Esophagus squamous epithelium (tissue), 5 donors: ENCODE measurements at places on chromosomes 4 and X.

DNA sequence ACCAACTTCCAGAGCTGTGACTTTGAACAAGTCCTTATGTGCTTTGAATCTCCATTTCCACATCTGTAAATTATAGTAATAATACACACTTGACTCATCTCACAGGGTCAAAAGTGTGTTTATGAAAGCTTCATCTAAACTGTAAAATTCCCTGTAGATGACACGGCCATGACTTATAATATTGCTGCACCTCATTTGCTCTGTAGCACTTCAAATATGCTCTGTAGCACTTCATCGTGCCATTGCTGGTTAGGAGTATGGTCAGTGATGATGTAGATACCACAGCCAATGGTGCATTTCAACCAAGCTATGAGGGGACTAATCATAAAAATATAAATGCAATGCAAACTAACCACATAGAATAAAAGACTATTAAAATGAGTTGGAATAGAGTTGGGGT lies 318.6 kb downstream of the ANK2 start:
- no peaks in the 10 kb centered on the region for H3K36me3 ChIP-seq
- H3K27ac ChIP-seq, result no peak overlapping the region
- no peak overlapping the region for H3K4me3 ChIP-seq
- no peaks in the 10 kb centered on the region for H3K27me3 ChIP-seq

DNA sequence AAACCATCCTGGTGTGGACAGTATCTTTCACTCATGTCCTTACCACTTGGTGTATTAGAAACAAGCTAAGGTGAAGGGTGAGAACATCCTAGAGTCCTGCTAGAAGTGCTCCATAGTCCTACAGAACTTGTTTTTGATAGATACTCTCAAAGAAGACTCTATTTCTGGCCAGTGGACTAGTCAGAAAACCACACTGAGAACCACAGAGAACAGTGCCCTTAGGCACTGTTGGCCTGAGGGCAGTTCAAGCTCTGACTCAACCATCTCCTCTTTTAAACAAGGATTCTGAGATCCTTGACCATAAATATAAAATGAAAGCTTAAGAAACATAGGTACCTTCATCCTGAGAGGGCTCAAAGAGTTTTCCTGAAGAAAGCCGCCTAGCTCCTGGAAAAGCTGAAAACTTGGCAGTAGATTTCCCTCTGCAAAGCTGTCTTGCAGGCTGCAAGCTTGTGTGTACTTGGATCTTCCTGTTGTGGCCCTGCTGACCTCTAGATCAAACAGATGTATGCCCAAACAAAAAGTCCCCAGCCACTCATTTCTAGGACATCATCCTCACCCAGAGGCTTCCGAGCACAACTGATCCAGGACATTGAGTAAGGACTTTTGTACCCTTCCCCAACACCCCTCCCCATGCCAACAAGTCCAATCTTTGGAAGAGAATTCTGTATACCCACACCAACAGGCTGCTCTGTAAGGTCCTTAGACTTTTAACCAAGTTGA lies 111.6 kb upstream of the CXCL13 start:
- H3K27me3 ChIP-seq, result no peaks in the 10 kb centered on the region
- no peaks in the 10 kb centered on the region for H3K36me3 ChIP-seq
- H3K27ac ChIP-seq, result no peak overlapping the region
- no peaks in the 10 kb centered on the region for H3K4me1 ChIP-seq

GRCh38 chr4:98786866-98787265 lies 128.5 kb upstream of the TSPAN5 start:
- no peak overlapping the region for H3K4me3 ChIP-seq
- H3K4me1 ChIP-seq, result peaks cover 3% of the 10 kb centered on the region
- no peaks in the 10 kb centered on the region for H3K36me3 ChIP-seq
- no peak overlapping the region for H3K27ac ChIP-seq

GRCh38 chrX:140440876-140441275 lies 64.0 kb downstream of the SOX3 start:
- peaks cover 8% of the 10 kb centered on the region for H3K27me3 ChIP-seq
- no peak for DNase-seq
- no peak overlapping the region for H3K4me3 ChIP-seq
- H3K27ac ChIP-seq, result no peak overlapping the region
- H3K36me3 ChIP-seq, result no peaks in the 10 kb centered on the region
- peaks cover 7% of the 10 kb centered on the region for H3K4me1 ChIP-seq

DNA sequence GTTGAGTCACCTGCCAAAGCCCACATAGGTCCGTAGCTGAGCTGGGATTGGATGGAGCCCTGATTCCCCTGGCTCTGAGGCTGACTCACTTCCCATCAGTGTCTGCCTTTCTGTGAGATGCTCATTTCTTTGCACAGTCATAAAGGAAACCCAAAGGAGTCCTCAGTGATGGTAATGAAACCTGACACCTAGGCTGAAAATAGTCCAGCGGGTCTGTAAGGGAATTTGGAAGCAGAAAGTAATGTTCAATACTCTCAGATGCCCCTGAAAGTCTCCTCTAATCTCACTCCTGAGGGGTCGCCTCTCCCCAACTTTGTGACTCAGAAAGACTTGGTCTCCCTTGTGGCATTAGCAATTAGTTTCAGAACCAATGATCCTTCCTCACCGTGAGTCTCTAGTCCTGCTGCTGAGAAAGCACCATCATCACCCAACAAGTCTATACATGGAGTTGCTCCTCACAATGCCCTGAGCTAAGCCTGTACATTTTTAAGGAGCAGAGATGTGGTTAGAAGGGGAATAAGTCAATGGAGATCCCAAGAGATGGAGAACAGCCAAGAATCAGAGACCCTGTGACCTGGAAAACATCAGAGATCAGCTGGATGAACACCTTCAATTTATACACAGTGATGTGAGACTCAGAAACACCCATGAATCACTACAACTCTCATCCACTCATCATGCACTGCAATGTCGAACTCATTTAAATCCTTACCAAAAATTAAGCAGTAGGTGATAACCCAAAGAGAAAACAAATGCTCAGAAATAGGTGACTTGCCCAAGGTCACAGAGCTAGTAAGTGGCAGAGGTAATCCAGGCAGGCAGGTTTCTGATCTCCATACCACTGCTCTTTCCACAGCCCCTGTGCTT lies 219.0 kb upstream of the CPEB2 start:
- no peak overlapping the region for H3K4me3 ChIP-seq
- H3K27ac ChIP-seq, result no peak overlapping the region
- H3K27me3 ChIP-seq, result no peaks in the 10 kb centered on the region
- H3K36me3 ChIP-seq, result no peaks in the 10 kb centered on the region

DNA sequence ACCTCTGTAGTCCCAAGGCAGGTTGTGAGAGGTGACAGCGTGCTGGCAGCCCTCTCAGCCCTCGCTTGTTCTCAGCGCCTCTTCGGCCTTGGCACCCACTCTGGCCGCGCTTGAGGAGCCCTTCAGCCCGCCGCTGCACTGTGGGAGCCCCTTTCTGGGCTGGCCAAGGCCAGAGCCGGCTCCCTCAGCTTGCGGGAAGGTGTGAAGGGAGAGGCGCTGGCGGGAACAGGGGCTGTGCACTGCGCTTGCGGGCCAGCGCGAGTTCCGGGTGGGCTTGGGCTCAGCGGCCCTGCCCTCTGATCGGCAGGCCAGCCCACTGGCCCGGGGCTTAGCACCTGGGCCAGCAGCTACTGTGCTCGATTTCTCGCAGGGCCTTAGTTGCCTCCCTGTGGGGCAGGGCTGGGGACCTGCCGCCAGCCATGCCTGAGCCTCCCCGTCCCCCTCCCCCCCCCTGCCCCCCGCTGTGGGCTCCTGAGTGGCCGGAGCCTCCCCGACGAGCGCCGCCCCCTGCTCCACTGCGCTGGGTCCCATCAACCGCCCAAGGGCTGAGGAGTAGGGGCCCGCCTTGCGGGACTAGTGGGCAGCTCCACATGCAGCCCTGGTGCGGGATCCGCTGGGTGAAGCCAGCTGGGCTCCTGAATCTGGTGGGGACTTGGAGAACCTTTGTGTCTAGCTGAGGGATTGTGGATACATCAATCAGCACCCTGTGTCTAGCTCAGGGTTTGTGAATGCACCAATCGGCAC lies 347.6 kb downstream of the KLHL13 start:
- no peak for DNase-seq
- no peak overlapping the region for H3K4me3 ChIP-seq
- H3K27ac ChIP-seq, result no peak overlapping the region
- no peaks in the 10 kb centered on the region for H3K36me3 ChIP-seq

GRCh38 chr4:54229631-54230483 lies 764 bp downstream of the PDGFRA start:
- H3K36me3 ChIP-seq, result no peaks in the 10 kb centered on the region
- H3K4me1 ChIP-seq, result peaks cover 98% of the 10 kb centered on the region
- peak overlapping the region; percentile 36 for H3K4me3 ChIP-seq
- no peak for DNase-seq
- peaks cover 37% of the 10 kb centered on the region for H3K27me3 ChIP-seq

DNA sequence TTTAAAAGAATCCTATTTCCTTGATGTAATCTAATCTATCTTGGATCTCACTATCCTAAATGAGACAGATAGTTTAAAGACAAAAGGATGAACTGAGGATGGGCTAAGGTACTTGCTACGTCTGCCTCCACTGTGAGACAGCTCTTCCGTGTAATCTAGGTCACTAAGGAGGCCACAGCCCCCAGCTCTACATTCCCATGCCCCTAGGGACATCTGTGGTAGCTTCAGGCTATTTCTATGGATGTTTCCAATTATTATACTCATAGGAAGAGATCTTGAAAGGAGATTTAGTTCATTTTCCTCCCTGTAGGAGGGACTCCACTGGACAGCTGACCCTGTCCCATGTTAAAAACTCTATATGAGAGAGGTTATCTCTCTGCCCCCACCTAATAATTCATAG lies 140.8 kb upstream of the TRPC5 start:
- H3K4me1 ChIP-seq, result no peaks in the 10 kb centered on the region
- H3K4me3 ChIP-seq, result no peak overlapping the region
- no peaks in the 10 kb centered on the region for H3K36me3 ChIP-seq

- no peaks in the 10 kb centered on the region for H3K27me3 ChIP-seq
- H3K4me1 ChIP-seq, result peaks cover 53% of the 10 kb centered on the region
- no peak for DNase-seq
- H3K36me3 ChIP-seq, result no peaks in the 10 kb centered on the region
- no peak overlapping the region for H3K4me3 ChIP-seq
These were observed 173.4 kb upstream of the KIT start for GRCh38 chr4:54484383-54484782.

- H3K27me3 ChIP-seq, result peaks cover 21% of the 10 kb centered on the region
- H3K36me3 ChIP-seq, result no peaks in the 10 kb centered on the region
- H3K4me1 ChIP-seq, result peaks cover 6% of the 10 kb centered on the region
- peak overlapping the region; percentile 15 for H3K27ac ChIP-seq
These were observed 1.4 kb downstream of the ANXA3 start for GRCh38 chr4:78553043-78553396.

GRCh38 chr4:117357866-117358265 lies 272.5 kb upstream of the TRAM1L1 start:
- H3K4me3 ChIP-seq, result no peak overlapping the region
- DNase-seq, result no peak
- H3K4me1 ChIP-seq, result no peaks in the 10 kb centered on the region
- no peak overlapping the region for H3K27ac ChIP-seq

GRCh38 chrX:108199041-108199440 lies 107.5 kb downstream of the ATG4A start:
- H3K27me3 ChIP-seq, result no peaks in the 10 kb centered on the region
- no peak overlapping the region for H3K4me3 ChIP-seq
- DNase-seq, result no peak
- no peak overlapping the region for H3K27ac ChIP-seq

GRCh38 chrX:51035746-51036145 lies 125.2 kb downstream of the BMP15 start:
- no peak overlapping the region for H3K4me3 ChIP-seq
- H3K27ac ChIP-seq, result no peak overlapping the region
- H3K27me3 ChIP-seq, result no peaks in the 10 kb centered on the region
- no peak for DNase-seq
- H3K36me3 ChIP-seq, result no peaks in the 10 kb centered on the region
- H3K4me1 ChIP-seq, result no peaks in the 10 kb centered on the region

DNA sequence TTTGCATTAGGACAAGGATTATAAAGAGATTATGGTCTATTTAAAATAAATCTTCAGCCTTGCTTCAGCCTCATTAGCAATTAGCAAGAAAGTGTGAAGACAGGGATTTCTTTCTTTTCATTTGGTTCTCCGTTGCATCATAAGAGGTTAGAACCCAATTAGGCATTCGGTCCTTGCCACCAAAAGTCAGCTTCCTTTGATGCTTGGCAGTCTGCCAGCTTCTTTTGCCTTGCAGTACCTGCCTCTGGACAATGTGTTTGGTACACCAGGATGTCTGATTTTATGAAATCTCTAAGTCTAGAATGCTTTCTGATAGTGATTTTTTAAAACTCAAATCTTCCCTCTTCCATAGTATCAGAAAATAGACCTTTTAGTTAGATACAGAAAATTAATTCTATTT lies 12.4 kb downstream of the SMIM20 start:
- H3K36me3 ChIP-seq, result no peaks in the 10 kb centered on the region
- H3K27me3 ChIP-seq, result no peaks in the 10 kb centered on the region
- H3K4me3 ChIP-seq, result no peak overlapping the region
- DNase-seq, result no peak

DNA sequence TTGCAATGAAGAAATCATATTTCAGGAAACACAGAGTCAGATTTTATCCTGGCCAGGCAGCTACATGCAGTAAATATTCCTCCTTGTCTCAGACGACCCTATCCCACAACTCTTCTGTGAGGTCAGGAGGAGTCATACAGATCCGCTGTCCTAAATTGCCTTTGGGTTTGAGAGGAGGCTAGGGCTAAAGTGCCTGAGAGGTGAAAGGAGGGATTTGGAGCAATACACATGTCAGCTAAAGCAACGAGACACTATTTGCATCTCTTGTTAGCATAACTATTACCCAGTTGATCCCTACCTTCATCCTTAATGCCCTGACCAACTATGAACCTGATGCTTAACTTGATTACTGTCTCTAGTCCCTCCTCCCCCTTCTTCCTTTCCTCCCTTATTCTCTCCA lies 98.6 kb downstream of the TBC1D19 start:
- no peak overlapping the region for H3K4me3 ChIP-seq
- no peaks in the 10 kb centered on the region for H3K36me3 ChIP-seq
- no peaks in the 10 kb centered on the region for H3K4me1 ChIP-seq
- H3K27ac ChIP-seq, result no peak overlapping the region
- no peaks in the 10 kb centered on the region for H3K27me3 ChIP-seq
- DNase-seq, result no peak

GRCh38 chr4:24089851-24090534 lies 200.1 kb upstream of the PPARGC1A start:
- H3K4me3 ChIP-seq, result no peak overlapping the region
- no peaks in the 10 kb centered on the region for H3K36me3 ChIP-seq
- no peaks in the 10 kb centered on the region for H3K27me3 ChIP-seq

DNA sequence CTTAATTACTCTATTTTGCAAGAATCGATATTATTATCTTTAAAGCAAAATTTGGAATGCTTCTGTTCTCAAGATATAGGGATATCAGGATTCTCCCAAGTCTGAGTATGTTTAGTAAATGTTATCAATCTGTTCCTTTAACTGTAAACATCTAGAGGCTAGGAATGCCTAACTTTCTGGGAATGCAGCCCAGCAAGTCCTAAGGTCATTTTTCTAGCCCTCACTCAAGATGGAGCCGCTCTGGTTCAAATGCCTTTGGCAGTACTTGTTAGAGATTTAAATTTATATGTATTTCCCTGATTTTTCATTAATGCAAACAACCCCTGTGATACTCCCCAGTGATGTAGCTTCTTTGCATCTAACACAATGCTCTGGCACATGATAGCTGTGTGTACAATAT lies 623.8 kb upstream of the LCORL start:
- H3K27me3 ChIP-seq, result no peaks in the 10 kb centered on the region
- no peaks in the 10 kb centered on the region for H3K4me1 ChIP-seq
- no peak for DNase-seq
- H3K4me3 ChIP-seq, result no peak overlapping the region
